ENCODE measurements at places on chromosomes 5 and 9.

- no peak for DNase-seq
Observed at GRCh38 chr9:134322781-134323241, 3.4 kb upstream of the RXRA start.

DNA sequence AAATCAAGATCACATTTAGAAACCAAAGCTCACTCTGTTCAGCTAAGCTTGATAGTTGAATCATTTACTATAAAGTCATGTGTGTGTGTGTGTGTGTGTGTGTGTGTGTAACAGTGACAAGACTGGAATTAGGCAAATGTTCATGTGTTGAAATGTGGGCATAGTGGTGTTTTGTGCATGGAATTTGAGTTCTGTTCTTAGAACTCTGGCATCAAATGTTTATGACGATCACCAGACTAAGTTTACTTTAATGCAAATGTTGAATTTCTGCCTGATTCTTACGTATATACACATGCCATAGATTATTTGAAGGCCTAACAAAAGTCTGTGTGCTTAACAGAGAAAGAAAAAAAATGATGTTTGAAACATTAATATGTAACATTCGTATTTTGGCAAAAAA lies 72.8 kb upstream of the COL5A1 start:
- no peak for DNase-seq

DNA sequence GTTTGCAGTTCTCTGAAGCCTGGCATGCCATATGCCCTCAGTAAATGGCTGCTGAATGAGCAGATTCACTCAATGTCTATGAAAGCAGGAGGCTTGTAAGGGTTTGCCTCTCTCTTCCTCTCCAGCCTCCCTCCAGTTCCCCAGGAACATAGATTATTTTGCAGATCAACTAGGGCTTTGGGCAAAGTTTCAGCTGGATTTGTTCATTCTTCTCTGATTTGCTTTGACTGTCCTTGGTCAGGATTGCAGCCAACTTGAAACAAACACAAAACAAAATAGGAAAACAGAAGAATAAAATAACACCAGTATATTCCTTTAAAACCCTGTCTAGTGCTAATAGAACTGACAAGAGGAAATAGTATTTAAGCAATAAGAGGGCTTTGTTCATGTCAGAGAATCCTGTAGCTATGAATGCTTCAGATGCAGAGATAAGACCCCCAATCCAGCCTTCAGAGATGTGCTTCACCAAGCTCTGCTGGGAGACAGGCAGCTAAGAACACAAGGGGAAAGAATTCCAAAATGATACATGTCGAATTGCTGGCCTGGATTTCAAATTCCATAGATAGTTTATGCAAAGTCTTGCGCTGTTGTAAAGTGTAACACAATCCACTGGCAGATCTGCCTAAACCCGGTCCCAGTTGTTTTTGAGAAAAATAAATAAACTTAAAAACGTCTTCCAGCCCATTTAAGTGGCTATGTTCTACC lies 174.3 kb downstream of the PAPPA start:
- DNase-seq: no peak

- DNase-seq: no peak
Observed at GRCh38 chr5:2764581-2764980, 13.1 kb upstream of the IRX2 start.

DNA sequence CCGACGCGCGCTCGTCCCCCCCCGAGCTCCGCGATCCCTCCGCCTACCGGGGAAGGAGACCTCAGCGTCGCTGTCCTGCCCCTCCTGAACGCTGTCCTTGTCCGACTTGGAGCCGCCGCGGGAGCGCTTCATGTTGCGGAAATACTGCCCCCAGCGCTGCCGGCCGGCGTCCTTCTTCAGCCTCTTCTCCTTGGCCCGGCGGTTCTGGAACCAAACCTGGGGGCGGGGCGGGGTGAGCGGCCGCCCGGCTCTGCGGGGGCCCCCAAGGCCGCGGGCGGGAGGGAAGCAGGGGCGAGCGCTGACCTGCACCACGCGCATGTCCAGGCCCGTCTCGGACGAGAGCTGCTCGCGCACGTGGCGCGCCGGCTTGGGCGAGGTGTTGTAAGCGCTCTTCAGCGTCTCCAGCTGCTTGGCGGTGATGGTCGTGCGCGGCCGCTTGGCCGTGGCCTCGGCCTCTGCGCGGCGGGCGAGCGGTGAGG lies 6.3 kb downstream of the LHX3 start:
- no peak for DNase-seq

DNA sequence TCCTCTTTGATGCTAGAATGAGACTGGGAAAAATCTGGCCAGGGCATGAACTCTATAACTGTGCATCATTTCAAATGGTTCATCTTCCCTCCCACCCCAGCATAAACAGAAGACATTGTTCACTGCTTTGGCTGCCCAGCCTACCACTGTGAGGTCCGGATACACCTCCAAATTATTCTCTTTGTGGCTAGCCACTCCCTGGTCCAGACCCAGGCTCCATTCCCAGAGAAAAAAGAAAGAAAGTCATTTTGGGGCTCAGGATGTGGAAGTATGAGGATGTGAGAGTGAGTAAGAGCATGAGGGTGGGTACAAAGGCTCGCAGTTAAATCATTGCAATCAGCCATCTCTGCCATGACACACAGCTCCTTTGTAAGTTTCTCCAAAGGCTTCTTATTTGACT lies 559.2 kb downstream of the PSAT1 start:
- no peak for DNase-seq

DNA sequence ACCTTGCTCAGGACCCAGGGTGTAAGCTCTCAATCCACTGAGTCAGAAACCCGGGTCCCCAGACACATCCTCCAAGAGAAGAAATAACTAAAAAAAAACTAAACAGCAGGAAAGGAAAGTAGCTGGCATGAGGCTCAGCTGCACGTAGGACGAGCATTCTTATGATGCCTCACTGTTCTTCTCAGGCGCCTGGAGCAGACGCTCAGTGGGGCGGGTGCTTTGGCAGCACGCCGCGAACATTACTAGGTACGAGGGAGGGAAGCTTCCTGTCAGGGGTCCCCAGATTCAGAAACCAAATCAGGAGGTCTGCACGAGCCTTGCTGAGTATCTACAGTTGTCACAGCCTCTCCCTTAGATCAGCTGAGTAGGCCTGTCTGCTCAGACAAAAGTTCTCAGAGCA lies 85.8 kb downstream of the SECISBP2 start:
- no peak for DNase-seq

- DNase-seq: peak; percentile 12
Observed at GRCh38 chr9:70113403-70114022, 69.9 kb downstream of the MAMDC2 start.

GRCh38 chr5:172849606-172850453 lies 15.8 kb downstream of the ERGIC1 start:
- no peak for DNase-seq

DNA sequence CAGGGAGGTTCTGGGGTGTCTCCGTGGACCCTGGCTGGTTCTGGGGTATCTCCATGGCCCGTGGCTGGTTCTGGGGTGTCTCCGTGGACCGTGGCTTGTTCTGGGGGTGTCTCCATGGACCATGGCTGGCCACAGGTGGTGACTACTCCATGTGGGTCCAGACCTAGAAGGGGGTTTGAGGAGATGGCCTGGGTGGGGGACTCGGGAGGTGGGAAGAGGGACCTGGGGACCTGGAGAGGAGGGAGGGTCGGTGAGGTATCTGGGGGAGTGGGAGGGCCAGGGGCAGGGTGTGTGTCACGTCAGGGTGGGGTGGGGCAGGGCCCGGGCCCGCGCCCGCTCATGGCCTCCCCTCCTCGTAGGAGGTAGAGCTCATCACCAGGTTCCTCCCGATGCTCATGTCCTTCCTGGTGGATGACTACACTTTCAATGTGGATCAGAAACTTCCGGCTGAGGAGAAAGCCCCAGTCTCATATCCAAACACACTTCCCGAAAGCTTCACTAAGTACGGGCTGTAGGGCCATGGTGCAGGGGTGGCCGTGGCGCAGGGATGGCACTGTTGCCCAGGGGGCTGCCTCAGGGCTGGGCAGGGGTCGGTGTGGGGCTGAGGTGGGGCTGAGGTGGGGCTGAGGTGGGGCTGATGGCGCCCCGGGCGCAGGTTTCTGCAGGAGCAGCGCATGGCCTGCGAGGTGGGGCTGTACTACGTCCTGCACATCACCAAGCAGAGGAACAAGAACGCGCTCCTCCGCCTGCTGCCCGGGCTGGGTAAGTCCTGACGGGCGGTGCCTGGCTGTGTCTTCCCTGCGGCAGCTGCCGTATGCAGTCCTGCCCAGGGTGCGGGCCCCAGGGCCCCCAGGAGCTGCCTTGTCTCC lies 10.7 kb upstream of the TOR4A start:
- DNase-seq: no peak

DNA sequence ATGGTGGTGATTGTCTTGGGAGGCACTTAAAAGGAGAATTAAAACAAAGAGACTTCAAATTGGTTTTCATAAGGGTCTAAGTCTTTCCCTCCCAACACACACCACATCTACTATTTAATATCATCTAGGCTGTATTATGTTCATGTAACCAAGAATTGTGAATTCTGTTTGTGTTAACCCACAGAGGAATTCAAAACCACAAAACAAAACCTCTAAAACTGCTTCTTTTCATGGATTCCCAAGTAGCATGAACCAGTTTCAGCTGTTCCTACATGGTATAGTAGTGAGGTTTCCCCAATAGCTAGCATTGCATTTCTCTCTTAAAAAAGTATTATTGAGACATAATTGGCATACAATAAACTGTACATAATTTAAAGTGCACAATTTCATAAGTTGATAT lies 283.8 kb downstream of the CD180 start:
- no peak for DNase-seq

- no peak for DNase-seq
Observed at GRCh38 chr5:141757402-141757801, 75.4 kb upstream of the ARAP3 start.

DNA sequence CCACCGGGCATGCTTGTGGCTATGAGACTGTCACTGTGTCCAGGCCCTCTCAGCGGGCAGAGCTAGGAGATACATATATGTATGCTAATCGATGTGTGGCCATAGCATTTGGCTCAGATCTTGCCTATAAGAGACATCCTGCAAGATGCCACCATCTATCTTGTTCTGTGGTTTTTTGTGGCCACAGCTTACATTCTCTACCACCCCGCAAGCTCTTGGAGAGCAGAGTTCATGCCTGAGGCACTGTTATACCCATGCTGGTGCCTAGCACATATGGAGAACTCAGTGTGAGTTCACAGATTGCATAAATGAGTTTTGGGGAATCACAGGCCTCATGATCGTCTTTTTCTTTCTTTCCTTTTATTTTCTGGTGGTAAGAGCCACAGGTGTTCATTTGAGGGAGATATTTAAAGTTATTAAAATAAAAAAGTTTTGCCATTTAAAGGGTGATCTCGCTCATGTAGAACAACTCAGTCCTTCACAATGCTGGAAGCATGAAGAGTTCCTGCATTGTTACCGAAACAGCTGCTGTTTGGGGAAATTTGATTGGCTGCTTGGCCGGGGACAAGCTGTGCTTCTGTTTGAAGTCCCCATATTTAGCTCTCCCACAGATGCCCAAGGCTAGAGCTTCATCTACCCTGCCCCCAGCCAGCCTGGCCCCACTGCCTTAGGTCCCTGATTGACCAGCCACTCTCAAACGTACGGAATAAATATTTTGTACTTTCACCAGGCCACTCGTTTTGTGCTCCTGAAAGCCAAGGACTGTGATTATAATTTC lies 169.2 kb upstream of the MAP1B start:
- DNase-seq: no peak

DNA sequence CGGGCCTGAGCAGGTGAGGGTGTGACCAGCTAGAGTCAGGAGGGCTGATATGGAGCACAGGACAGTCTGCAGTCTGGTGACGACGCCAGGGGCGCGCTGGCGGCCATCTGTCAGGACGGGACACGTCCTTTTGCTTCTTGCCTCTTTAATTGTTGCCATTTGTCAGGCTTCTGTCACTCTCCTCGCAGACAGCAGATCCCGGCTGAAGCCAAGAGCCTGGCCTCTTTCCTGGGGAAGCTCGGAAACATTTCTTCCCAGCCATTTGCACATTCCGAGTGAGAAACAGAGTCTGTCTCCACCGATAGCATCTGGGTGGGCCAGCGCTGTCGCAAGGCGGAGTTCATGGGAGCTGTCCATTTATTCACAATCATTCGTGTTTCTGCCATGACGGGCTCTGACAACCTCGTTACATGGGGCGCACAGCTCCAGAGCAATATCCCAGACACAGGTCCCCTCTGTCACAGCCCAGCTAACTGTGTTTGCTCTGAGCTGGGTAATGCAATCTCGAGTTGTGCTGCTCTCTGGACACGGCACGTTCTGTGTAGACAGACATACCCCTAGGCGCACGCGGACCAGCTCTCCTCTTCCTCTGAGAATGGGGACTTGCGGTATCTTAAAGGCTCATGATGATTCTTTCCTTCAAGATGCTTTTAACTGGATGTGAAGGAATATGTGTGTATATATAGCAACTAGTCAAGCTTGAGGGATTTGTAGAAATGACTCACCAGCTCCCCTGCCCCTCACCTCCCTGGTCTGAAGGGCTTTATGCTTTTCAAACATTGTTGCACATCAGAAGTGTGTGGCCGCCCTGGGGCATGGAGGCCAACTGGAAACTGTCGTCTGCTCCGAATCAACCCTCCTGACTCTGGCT lies 105.3 kb upstream of the FCN2 start:
- no peak for DNase-seq

DNA sequence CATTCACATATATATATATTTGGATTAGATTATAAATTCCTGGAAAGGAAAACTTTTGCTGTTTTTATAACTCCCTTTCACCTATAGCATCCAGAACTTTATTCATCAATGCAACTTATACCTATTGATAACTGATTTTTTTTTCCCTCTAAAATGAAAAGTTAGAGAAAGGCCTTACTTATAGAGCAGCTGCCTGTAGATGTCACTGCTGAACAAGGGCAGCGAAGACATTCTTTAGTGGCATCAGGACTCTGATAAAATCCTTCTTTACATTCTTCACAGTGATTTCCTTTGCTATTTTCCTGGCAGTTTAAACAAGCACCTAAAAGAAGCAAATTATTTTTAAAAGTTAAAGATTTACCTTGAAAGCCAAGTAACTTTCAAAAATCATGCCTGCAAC lies 32.3 kb upstream of the CDK5RAP2 start:
- no peak for DNase-seq

- DNase-seq: no peak
Observed at GRCh38 chr9:70435948-70436347, 21.5 kb upstream of the KLF9 start.

- no peak for DNase-seq
Observed at GRCh38 chr5:2895196-2895595, 143.7 kb upstream of the IRX2 start.

- no peak for DNase-seq
Observed at GRCh38 chr9:34623374-34624235, 3.3 kb upstream of the DCTN3 start.

Measured in right renal pelvis (tissue), 4 donors.